ENCODE measurements at places on chromosomes 6 and 20. TPM values are rescaled to one million over a fixed set of nuclear protein-coding genes. Genes with fewer than 3 reads are reported as not detected.

Gene LAMA5
- polyA plus RNA-seq, result not detected

Gene STMND1
- not detected for polyA plus RNA-seq

DNA sequence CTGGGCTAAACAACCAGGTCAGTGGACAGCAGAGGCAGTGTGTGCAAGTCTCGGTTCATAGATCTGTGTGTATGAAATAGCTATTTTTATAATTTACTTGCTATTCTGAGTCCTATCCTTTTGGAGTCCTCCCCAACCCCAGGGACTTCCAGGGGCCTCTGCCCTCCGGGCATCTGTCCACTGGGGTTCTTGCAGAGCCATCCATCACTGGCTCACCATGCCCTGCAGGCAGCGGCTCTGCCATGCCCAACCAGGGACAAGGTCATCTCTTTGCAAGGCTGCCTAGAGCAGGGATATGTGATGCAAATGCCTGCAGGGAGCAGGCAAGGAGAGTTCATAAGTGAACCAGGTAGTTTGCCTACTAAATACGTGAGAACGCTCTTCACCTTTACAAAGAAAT, 10.5 kb upstream of the BEND3 start:
- H3K4me3 ChIP-seq, result no peak overlapping the region
- no peak overlapping the region for H3K27ac ChIP-seq
- H3K4me1 ChIP-seq, result no peaks in the 10 kb centered on the region
- no peaks in the 10 kb centered on the region for H3K27me3 ChIP-seq
- DNase-seq, result no peak

Gene LY6G5C
- 11.8 TPM for polyA plus RNA-seq

GRCh38 chr6:128209771-128210170, 308.9 kb upstream of the THEMIS start:
- H3K27ac ChIP-seq, result no peak overlapping the region
- H3K4me1 ChIP-seq, result no peaks in the 10 kb centered on the region
- H3K27me3 ChIP-seq, result no peaks in the 10 kb centered on the region
- H3K4me3 ChIP-seq, result no peak overlapping the region
- DNase-seq, result no peak

Data from CD4-positive, alpha-beta memory T cell (primary cell).